Ureter (tissue), 1 donor: ENCODE measurements at places on chromosomes 13 and 19. TPM values are rescaled to one million over a fixed set of nuclear protein-coding genes. Genes with fewer than 3 reads are reported as not detected.

ZSCAN18 gene
- 109 TPM for total RNA-seq

TRIM28 gene
- 329 TPM for total RNA-seq

METTL21C gene
- total RNA-seq: not detected

ELANE gene
- 0.81 TPM for total RNA-seq

TUBGCP3 gene
- total RNA-seq: 45.7 TPM

ATP1A3 gene
- 0.52 TPM for total RNA-seq

POU2F2 gene
- 5.3 TPM for total RNA-seq

PIK3R2 gene
- 29.2 TPM for total RNA-seq

GJA3 gene
- 0.13 TPM for total RNA-seq

DENND1C gene
- total RNA-seq: 3.1 TPM

RASA3 gene
- 22.4 TPM for total RNA-seq

TEX29 gene
- not detected for total RNA-seq

PSG11 gene
- not detected for total RNA-seq

ACTMAP gene
- 11.3 TPM for total RNA-seq

NANOS2 gene
- total RNA-seq: not detected

OR10H1 gene
- 0.60 TPM for total RNA-seq

KIR3DL2 gene
- not detected for total RNA-seq

KLK3 gene
- not detected for total RNA-seq

PNMA8A gene
- total RNA-seq: 6.4 TPM

KLK4 gene
- not detected for total RNA-seq

TINCR gene
- 5.8 TPM for total RNA-seq

GRK1 gene
- not detected for total RNA-seq

GPR4 gene
- 5.1 TPM for total RNA-seq

SMIM24 gene
- not detected for total RNA-seq

CEACAM4 gene
- total RNA-seq: 2.4 TPM

KASH5 gene
- total RNA-seq: not detected

SCN1B gene
- total RNA-seq: 9.8 TPM

ADGRE2 gene
- total RNA-seq: 10.3 TPM

PRR36 gene
- total RNA-seq: 2.0 TPM

NECTIN2 gene
- 66.7 TPM for total RNA-seq

HPN gene
- 0.73 TPM for total RNA-seq

CEACAM1 gene
- total RNA-seq: 21.6 TPM

CCDC8 gene
- total RNA-seq: 10.7 TPM

FGF22 gene
- 0.29 TPM for total RNA-seq

MYPOP gene
- total RNA-seq: 5.5 TPM

C13orf46 gene
- 7.5 TPM for total RNA-seq

IGFL1 gene
- total RNA-seq: 1.9 TPM
